Mucosa of gallbladder (tissue), 1 donor: ENCODE measurements at places on chromosomes 3 and 15. TPM values are rescaled to one million over a fixed set of nuclear protein-coding genes. Genes with fewer than 3 reads are reported as not detected.

ZNF80 gene
- total RNA-seq: 0.17 TPM

PLSCR5 gene
- not detected for total RNA-seq

FOXL2 gene
- total RNA-seq: 0.14 TPM

IL5RA gene
- 0.60 TPM for total RNA-seq

MOBP gene
- total RNA-seq: 0.14 TPM

- no peak for DNase-seq
These were observed 220.1 kb upstream of the PRICKLE2 start for GRCh38 chr3:64445109-64445943.

DNA sequence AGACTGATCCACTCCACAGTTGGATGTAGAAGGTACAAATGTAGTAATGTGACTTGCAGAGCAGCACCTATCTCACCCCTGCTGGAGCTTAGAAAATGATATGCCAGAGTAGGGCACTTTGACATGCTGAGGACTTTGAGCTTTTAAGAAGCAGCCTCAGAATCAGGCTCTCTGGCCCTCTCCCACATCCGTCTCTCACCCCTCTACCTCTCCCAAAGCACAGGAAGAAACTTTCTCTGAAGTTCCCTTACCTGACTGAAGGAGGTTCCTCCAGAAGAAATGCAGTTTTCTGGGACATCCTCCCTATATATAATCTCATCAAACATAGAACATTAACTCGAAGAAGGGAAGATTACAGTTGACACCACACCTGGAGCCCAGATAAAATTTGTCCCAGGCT lies 98.4 kb upstream of the PEX5L start:
- DNase-seq: no peak

- DNase-seq: no peak
These were observed 233.5 kb upstream of the WNT5A start for GRCh38 chr3:55720614-55721013.

DNA sequence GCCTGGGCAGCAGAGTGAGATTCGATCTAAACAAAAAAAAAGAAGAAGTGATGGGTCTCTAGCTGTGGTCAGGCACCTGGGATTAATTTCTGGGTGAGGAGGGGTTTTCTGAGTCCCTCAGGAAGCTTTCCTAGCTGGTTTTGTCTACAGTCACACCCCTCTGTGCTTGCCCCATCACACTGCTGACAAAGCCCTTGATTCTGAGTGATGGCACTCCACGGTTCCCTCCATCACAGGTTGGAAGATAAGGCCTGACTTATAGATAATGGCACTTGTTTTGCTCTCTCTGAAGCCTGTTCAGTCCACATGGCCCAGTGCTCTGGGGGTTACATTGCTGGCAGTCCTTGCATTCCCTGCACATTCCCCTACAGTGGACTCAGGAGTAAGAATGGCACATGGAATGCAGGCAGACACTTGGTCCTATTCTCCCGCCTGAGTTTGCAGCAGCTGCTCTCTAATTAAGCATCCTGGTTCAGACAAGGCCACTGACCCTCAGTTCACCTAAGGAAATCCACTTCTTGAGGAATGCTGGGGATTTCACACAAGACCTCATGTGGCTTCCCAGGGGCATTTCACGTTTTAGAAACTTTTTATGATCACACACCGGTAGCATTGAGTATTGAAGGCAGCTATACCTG lies 81.0 kb upstream of the NMNAT3 start:
- no peak for DNase-seq
